Thyroid gland (tissue), 4 donors: ENCODE measurements at places on chromosomes 3 and 15. TPM values are rescaled to one million over a fixed set of nuclear protein-coding genes. Genes with fewer than 3 reads are reported as not detected.

Gene UACA
- total RNA-seq = 63.9 TPM

DNA sequence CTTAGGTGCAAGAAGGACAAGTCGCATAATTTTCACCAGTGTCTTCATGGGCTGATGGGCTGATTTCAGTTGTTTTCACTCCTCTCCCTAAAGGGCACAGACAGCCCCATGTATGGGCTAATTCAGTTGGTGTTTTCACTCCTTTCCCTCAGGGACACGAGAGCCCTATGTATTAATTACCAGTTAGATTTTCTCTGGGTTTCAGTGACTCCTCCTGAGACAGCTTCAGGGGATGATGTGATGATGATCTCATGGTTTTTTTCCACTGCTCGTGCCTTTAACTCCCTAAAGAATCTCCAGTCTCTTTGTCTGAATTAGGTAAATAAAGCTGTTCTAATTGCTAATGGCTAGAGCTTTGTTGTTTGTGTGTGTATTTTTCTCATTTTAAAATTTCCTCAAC, 9.9 kb downstream of the RAMAC start:
- DNase-seq = no peak

- DNase-seq = no peak
These were observed 1.4 kb upstream of the FES start for GRCh38 chr15:90882781-90883525.

Gene ALDH1A3
- total RNA-seq = 9.8 TPM

DNA sequence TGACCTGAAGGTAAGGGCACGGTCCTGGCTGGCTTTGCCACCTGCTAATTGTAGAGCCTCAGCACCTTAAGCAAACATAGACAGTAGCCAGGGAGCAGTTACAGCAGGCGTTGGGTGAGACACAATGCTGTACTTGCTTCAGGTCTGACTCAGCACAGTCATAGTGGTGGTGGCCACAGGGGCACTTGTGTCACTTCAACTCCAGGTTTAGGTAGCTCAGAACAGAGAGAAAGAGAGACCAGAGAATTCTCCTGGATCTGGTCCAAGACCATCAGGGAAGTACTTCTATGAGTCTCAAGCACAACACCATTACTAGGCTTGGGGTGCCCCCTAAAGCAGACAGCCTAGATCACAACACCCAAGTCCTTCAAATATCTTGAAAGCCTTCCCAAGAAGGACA, 204.4 kb downstream of the OTOL1 start:
- DNase-seq = no peak

GRCh38 chr15:100141311-100142001, 200.3 kb downstream of the ADAMTS17 start:
- peak; percentile 25 for DNase-seq

DNA sequence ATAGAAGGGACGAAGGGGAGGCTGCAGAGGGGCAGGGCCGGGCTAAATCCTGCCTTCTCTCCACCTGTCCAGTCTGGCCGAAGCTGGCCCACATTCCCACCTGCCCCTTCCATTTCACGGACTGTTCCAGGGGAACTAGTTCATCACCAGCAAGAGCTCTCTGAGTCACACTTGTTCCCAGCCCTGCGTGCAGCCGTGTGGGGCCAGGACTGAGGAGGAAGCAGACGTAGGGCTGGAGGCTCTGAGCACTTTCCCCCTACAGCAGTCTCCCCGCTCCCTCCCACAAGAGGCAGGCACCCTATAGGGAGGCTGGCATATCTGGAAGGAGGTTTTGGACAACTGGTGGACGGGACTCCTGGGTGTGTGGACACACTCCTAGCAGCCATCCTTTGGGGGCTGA, 3.0 kb downstream of the ITIH4 start:
- DNase-seq = no peak

DNA sequence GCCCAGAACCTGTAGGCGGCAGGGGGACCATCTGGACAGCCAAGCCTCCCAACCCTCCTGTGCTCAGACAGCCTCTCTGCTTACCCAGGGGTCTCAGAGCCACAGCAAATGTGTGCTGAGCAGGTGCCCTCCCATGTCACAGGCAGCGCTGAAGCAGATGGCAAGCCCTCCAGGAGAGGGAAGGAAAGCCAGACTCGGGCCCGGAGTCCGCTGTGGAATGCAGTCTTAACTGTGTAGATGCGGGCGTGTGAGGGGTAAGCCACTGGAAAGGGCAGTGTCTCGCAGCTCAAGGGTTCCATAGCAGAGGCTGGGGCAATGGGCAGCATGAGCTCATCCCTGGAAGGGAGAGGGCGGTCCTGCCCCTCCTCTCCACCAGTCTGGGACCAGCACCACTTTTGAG, 45.6 kb downstream of the UMPS start:
- no peak for DNase-seq

DNA sequence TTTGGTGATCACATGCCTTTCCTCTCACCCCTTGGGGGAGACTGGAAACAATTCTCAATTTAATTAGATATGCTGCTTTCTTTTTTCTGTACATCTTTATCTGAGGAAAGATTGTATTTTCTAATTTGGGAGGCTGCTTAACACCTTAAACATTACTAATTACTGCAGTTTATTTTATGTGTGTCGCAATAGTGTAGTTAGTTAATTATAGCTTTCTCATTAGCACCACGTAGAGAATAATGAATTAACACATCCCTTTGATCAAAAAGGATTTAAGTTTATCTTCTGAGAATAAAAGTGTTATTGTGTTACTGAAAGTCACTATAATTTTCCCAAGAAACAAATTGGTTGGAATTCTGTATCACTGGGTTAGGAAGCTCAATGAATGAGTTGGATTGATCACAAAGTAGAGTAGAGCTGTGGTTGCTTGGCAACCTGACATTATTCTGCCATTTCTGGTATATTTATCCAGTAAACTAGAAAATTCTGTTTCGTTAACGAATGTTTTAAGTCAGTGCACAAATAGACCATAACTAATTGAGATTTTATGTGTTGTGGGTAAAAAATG, 4.3 kb downstream of the CHL1 start:
- no peak for DNase-seq

Gene ATP13A4
- 252 TPM for total RNA-seq

Gene SAXO2
- 0.81 TPM for total RNA-seq

Gene ANKDD1A
- total RNA-seq = 5.8 TPM

Gene PPP1R14D
- total RNA-seq = not detected

GRCh38 chr15:62736756-62737155, 305.8 kb upstream of the TPM1 start:
- DNase-seq = no peak

- no peak for DNase-seq
These were observed 1.5 kb upstream of the ARHGAP31 start for GRCh38 chr3:119292666-119293065.

Gene GMNC
- total RNA-seq = not detected

DNA sequence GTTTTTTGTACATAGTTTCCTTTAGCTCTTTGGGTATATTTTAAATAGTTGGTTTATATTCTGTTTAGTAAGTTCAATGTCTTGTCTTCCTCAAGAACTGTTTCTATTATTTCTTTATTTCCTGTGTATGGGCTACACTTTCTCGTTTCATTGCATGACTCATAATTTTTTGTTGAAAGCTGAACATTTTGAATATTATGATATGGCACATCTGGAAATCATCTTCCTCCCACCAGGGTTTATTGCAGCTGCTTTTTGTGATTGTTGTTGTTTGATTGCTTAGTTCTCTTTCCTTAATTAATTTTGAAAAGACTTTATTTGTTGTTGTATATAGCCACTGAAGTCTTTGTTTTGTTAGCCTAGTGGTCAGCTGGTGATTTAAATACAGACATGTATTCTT, 43.8 kb downstream of the LSM3 start:
- DNase-seq = no peak

- no peak for DNase-seq
These were observed 9.0 kb upstream of the UACA start for GRCh38 chr15:70772402-70772801.

GRCh38 chr15:75198560-75199356, 2.9 kb upstream of the C15orf39 start:
- DNase-seq = peak; percentile 48

DNA sequence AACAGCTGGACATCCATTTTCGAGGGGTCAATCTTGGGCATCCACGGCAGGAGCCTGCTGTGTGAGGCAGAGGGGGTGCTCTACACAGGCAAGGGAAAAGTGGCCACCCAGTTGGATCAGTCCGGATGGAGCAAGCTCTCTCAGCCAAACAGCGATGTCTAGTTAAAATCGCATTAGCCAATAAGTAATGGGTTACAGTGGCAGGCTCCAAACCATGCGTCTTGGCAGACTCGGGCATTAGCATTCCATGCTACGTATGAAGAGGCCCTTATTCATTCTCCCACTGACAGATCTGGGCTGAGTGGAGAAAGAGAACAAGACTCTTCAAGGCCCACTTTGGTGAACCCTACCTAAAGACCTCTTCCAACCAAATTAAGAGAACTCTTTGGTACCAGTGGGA, 49.3 kb downstream of the CCNB2 start:
- DNase-seq = peak; percentile 22

- DNase-seq = no peak
These were observed 17.6 kb downstream of the SLC6A20 start for GRCh38 chr3:45778761-45779201.

Gene STAC
- total RNA-seq = 0.40 TPM

GRCh38 chr15:65249641-65250040, 37.0 kb downstream of the PARP16 start:
- DNase-seq = no peak

- DNase-seq = no peak
These were observed 265.9 kb downstream of the CD47 start for GRCh38 chr3:107824822-107825371.

- no peak for DNase-seq
These were observed 10.2 kb upstream of the HHATL start for GRCh38 chr3:42712688-42713372.

- DNase-seq = no peak
These were observed 102.6 kb upstream of the BNIP2 start for GRCh38 chr15:59791755-59792154.

Gene THAP10
- total RNA-seq = 4.8 TPM
